ENCODE measurements at places on chromosomes 2 and 18.

GRCh38 chr18:74284191-74284979 lies 7.4 kb downstream of the CYB5A start:
- no peak for DNase-seq

- DNase-seq = no peak
These were observed 81.3 kb downstream of the CDH2 start for GRCh38 chr18:28095631-28096030.

GRCh38 chr2:84247532-84247931 lies 211.5 kb downstream of the SUCLG1 start:
- no peak for DNase-seq

DNA sequence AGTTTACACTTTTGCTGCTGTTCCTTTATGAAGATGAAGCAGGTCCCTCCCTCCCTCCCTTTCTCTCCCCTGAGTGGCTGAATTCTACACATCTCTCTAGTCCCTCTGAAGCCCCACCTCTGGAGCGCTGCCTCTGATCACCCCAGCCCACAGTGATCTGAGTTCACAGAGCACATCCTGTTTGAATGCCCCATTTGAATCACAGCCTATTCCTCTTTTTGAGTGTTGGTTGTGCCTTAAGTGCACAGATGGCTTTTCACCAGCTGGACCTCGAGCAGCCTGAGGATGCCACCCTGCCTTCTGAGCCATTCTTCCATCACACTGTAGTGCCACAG lies 87.1 kb downstream of the ITGB1BP1 start:
- DNase-seq = peak; percentile 92

GRCh38 chr18:55338978-55339650 lies 248.9 kb downstream of the TCF4 start:
- peak; percentile 43 for DNase-seq

DNA sequence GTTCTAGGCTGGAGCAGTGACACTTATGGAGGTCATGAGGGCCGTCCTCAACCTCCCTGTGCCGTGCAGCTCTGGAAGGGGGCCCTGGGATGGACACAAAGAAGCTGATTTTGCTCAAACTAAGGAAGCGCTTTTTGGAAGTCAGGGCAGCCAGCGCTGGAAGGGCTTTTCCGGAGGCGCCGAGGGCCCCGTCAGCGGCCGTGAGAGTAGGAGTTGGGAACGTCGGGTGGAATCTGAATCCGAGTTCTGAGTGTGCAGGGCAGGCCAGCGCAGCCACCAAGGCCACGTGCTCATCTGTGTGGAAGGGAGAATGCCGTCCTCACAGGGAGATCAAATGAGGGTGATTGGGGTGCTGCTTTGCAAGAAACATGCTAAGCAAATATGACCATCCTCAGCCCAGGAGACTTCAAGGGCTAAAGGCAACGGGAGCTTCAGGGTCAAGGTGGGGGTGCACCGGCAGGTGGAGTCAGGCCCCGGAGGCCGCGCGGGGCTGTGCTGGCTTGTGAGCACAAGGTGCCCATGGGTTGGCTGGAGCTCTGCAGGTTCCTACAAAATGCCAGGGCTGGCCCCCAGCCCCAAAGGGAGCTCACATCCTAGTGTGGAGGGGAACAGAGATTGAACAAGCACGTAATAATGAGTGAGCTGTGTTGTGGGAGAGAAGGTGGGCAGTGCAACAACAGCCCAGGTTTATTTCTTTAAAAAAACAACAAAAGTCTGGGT lies 70.4 kb upstream of the HPCAL1 start:
- no peak for DNase-seq

GRCh38 chr2:86383844-86384243 lies 46.4 kb upstream of the REEP1 start:
- no peak for DNase-seq

DNA sequence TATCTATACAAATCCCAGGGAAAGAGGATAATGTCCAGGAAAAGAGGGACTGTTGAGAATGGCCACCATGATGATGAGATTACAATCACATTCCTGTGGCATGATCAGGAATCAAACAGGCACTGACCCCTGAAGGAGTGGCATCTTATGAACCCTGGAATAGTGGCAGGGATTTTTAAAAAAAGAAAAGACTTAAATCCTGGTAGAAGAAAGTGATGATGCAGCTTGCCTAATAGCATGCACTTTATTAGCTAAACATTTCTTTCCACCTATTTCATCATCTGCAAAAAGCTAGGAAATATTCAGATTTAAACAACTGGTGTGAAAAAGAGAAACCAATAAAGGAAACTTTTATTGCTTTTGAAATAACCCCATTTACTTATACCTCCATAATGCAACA lies 87.2 kb upstream of the FSHR start:
- no peak for DNase-seq

DNA sequence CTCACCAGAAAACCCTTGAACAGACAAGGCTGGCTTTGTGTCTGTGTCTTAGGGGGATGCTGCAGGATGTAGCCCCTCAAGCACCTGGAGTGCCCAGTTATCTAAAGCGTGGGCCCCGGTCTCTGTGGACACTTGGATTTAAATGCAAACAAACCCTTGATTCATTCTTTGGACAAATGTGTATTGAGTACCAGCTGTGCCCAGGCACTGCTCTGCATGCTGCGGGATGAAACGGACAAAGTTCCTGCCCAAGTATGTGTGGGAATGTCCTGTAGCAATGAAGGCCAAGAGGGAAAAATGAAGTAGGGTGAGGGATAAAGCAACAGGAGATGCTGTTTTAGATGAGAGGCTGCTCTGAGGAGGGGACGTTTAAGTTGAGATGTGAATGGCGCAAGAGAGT lies 53.9 kb downstream of the BOLA3 start:
- DNase-seq = no peak

DNA sequence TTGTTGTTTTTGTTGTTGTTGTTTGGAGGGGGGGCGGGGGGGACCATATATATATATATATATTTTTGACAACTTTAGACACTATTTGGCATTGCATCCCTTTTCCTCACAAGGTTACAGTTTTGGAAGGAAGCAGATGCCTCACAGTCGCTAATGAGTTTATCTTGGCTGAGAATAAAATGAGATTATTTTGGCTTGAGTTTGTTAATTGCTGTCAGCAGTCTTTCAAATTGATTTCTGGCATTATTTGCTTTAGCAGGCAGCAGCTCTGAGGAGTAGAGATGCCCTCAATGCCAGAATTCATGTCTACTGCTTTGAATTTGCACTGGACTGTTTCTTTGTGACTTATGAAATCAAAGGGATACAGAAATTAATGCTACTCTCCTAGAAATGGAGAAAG lies 595.2 kb upstream of the HNMT start:
- DNase-seq = no peak

DNA sequence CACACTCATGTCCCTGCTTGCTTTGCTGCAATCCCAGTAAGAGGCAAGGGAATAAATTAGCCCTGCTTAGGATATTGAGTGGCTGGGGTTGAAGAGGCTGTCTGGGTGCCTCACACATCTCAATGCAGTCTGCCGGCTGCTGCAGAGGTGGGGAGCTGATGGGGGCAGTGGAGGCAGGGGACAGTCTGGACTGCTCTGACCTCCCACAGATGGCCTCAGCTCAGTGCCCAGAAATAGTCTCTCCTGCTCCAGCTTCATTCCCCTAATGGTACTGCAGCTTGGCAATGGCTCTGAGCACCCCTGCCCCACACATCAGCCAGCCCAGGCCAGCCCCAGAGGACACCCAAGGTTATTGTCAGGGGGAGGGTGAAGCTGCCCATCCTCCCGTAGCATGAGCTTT lies 21.5 kb upstream of the TNS1 start:
- DNase-seq = no peak

DNA sequence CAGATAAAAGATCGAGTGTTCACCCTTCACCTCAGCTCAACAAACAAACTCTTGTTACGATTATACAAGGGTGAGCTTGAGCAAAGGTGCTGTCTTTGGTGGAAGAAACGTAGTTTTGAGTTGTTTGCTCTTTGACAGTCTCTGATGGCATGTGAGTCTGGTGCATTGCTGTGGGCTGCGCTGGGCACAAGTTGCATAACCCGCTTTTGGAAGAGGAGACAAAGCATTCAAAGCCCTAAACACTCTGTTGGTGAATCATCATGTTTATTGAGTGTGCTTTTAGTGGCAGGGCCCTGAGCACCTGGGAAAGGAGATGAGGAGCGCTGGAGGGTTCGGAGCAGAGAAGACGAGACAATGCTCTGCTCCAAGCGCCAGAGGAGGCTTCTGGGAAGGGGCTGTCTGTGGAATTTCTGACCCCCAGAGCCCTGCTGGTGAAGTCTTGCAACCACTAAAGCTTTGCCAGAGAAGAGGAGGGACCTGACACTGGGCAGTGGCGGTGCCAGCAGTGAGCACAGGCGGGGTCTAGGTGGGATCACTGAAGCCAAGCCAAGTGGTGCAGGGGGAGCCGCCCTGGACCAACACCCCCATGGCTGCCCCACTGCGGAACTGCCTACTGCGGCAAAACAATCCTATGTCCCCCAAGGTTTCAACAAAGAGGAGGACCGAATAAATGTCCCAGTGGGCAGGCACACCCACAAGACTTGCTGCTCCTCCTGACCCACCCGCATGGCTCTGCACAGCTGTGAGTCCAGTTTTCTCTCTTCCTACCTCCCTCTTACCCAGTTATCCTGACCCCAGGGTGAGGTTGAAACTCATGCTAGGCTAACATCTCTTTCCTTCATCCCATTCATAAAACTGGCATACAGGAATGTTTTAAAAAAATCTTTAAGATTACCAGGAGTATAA lies 64.0 kb downstream of the TNFRSF11A start:
- no peak for DNase-seq

- no peak for DNase-seq
These were observed 364.3 kb upstream of the LRP1B start for GRCh38 chr2:142495141-142495540.

DNA sequence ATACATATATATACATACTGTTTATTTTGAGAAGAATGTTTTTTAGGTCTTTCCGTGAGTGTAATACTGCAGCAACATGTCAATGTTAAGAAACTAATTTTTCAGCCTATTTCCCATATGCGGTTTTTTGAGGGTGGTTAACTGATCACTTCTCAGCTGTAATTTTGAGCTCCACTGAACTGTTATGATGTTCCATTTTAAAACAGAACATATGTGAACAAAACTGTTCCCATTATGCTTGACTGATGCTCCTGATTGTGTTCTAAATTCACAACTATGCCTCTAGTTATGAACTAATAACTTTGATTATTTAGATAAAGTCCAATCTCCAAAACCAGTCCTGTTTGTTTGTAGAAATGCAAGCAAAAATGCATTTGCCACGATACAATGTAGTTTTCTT lies 511.2 kb upstream of the FSIP2 start:
- no peak for DNase-seq

- no peak for DNase-seq
These were observed 318.4 kb downstream of the GULP1 start for GRCh38 chr2:188610050-188610444.

All from NCI-H524 (cell line).